IPS DF 6.9 (cell line): ENCODE measurements at places on chromosomes 3 and 15.
A peak's percentile ranks its signal among the peaks of the same experiment; 100 is the strongest.

GRCh38 chr15:38623744-38624143 is 59.1 kb upstream of the RASGRP1 start:
- DNase-seq, result no peak
- no peak overlapping the region for H3K27ac ChIP-seq
- H3K4me3 ChIP-seq, result no peak overlapping the region

GRCh38 chr3:52402706-52403270 is 42.1 kb downstream of the SEMA3G start:
- DNase-seq, result no peak
- H3K27me3 ChIP-seq, result no peaks in the 10 kb centered on the region
- no peak overlapping the region for H3K4me3 ChIP-seq
- H3K27ac ChIP-seq, result no peak overlapping the region
- no peaks in the 10 kb centered on the region for H3K4me1 ChIP-seq

GRCh38 chr15:42184296-42184695 is 23.8 kb downstream of the VPS39 start:
- peaks cover 4% of the 10 kb centered on the region; the same call in 1 of the 2 replicates for H3K36me3 ChIP-seq
- H3K4me1 ChIP-seq, result no peaks in the 10 kb centered on the region
- DNase-seq, result no peak
- H3K27ac ChIP-seq, result no peak overlapping the region

DNA sequence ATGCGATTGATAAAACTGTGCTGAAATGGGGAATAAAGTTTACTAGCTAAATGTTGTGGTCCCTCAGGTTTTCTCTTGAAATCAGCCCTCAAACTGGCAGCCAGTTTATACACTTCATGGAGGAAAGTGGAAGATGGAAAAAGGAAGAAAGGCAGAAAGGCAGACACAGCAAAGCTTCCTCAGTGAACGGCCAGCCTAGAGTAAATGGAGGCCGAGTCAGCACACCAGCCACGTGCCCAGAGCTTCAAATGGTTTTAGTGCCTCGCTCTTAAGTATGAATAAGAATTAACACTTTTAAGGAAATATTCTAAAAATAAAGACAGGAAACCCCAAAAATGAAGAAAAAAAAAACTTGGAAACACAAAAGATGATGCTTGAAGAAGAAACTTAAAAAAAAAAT is 48.3 kb downstream of the GNB4 start:
- no peak overlapping the region for H3K27ac ChIP-seq
- no peaks in the 10 kb centered on the region for H3K27me3 ChIP-seq
- DNase-seq, result no peak

- no peak overlapping the region for H3K4me3 ChIP-seq
- no peak for DNase-seq
- no peaks in the 10 kb centered on the region for H3K4me1 ChIP-seq
- no peaks in the 10 kb centered on the region for H3K27me3 ChIP-seq
- H3K27ac ChIP-seq, result no peak overlapping the region
Observed at GRCh38 chr3:148229107-148229506, 468.6 kb upstream of the AGTR1 start.

DNA sequence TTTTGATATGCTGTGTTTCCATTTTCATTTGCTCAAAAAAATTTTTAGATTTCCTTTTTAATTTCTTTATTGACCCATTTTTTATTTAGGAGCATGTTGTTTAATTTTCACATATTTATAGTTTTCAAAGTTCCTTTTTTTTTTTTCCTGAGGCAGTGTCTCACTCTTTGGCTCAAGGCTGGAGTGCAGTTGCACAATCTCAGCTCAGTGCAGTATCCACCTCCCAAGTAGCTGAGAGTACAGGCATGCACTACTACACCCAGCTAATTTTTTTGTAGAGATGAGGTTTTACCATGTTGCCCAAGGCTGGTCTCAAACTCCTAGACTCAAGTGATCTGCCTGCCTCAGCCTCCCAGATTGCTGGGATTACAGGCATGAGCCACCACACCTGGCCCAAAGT is 36.2 kb downstream of the PFN2 start:
- H3K27me3 ChIP-seq, result no peaks in the 10 kb centered on the region
- H3K4me3 ChIP-seq, result no peak overlapping the region
- no peak for DNase-seq
- H3K36me3 ChIP-seq, result no peaks in the 10 kb centered on the region
- H3K27ac ChIP-seq, result no peak overlapping the region

GRCh38 chr15:34280193-34280592 is 55.4 kb downstream of the EMC4 start:
- H3K36me3 ChIP-seq, result no peaks in the 10 kb centered on the region
- DNase-seq, result no peak
- H3K27ac ChIP-seq, result no peak overlapping the region
- H3K4me3 ChIP-seq, result no peak overlapping the region

DNA sequence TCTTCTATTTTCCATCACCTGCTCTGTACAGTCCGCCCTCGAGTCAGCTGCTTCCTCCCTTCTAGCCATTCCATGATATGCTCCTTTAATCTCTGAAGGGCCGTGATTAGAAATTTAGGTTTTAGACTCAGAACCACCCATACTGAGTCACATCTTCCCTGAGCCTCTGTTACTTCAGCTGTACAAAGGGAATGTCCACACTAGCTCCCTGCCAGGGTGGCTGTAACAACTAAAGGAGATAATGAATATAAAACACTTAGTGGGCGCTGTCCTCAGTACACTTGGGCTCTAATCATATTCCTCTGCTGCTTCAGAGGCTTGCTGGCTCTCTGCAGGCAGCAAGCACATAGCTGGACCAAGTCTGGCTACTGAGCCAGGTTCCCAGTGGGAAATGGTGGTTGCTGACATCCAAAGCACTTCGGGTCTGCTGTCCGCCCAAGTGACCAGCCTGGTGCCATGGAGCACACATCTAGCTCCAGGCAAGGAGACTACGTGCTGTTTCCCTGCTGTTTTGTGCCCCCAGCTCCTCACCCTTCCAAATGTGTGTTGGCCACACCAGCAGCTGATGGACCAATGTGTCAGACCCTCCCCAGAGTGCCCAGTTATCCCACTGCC is 901 bp upstream of the CHST14 start:
- no peak for DNase-seq
- H3K36me3 ChIP-seq, result peaks cover 13% of the 10 kb centered on the region
- no peaks in the 10 kb centered on the region for H3K27me3 ChIP-seq
- H3K4me1 ChIP-seq, result peaks cover 4% of the 10 kb centered on the region

GRCh38 chr3:12591997-12592715 is 35.3 kb downstream of the MKRN2 start:
- no peaks in the 10 kb centered on the region for H3K27me3 ChIP-seq
- H3K4me3 ChIP-seq, result no peak overlapping the region
- no peak overlapping the region for H3K27ac ChIP-seq
- peaks cover 19% of the 10 kb centered on the region; the same call in 1 of the 2 replicates for H3K36me3 ChIP-seq

DNA sequence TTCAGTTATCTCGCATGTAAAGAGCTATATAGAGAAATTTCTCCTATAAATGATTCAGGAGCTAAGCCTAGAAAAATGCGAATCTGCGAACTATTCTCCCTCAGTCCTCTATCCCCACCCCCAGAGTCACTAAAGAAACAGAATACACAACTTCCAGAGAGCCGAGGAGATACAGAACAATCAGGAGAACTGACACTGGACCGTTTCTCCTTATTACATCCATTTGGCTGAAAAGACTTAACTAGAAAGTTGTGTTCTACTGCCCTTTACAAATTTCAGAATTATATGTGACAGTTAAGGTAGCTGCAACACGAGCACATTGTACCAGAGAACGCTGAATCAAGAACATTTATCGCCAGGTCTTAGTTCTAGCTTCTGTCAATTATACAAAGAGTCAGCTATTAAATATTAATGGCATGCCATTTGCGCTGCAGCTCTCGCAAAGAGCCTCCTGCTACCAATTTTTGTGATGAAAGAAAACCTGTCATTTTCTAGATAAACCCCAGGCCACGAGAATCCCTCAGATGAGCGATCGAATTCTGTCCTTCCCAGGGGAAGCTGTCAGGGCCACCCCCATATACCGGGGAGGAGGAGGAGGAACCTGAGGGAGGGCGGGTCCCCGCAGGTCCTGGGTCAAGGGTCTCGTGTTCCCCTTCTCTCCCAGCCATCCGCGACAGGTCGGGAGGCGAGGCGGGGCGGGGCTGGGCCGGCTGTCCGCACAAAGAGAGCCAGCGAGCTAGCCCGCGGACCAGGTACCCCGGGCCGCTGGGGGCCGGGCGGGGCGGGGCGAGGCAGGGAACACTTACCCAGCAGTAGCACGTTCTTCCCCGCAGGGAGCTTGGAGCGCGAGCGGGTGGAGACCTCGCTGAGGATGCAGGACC is 878 bp downstream of the DYNC1LI1 start:
- DNase-seq, result peak; percentile 39
- H3K27ac ChIP-seq, result no peak overlapping the region
- H3K4me1 ChIP-seq, result no peaks in the 10 kb centered on the region
- no peaks in the 10 kb centered on the region for H3K27me3 ChIP-seq
- H3K4me3 ChIP-seq, result peak overlapping the region; percentile 90
- no peaks in the 10 kb centered on the region for H3K36me3 ChIP-seq

GRCh38 chr15:89664441-89665350 is 9.4 kb upstream of the KIF7 start:
- no peaks in the 10 kb centered on the region; the same call in 1 of the 2 replicates for H3K36me3 ChIP-seq
- H3K4me3 ChIP-seq, result no peak overlapping the region
- no peak for DNase-seq
- peaks cover 6% of the 10 kb centered on the region for H3K27me3 ChIP-seq
- H3K27ac ChIP-seq, result no peak overlapping the region

GRCh38 chr15:71650603-71651002 is 159.8 kb upstream of the NR2E3 start:
- no peak for DNase-seq
- H3K36me3 ChIP-seq, result no peaks in the 10 kb centered on the region
- H3K27me3 ChIP-seq, result no peaks in the 10 kb centered on the region
- H3K27ac ChIP-seq, result no peak overlapping the region
- no peaks in the 10 kb centered on the region for H3K4me1 ChIP-seq

GRCh38 chr15:34241376-34242330 is 16.8 kb downstream of the EMC4 start:
- no peaks in the 10 kb centered on the region; the same call in 1 of the 2 replicates for H3K36me3 ChIP-seq
- no peak overlapping the region for H3K27ac ChIP-seq
- no peaks in the 10 kb centered on the region for H3K27me3 ChIP-seq
- H3K4me3 ChIP-seq, result no peak overlapping the region

DNA sequence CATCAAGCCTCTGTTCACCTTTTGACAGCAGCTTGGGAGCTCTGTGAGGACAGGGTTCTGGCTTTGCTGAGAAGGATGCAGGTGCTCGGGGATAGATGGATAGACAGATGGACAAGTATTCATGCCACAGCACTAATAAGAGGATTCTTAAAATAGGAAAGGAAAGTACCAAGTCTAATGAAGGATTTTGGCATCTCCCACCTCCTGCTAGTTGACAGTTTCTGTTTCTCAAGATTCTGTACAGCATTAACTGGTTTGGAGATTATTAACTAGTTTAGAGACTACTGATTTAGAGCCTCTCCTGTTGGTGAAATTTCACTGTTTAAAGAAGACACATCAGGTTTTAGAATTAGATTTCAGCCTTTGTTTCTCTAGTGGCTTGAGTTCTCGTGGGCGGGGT is 152.3 kb downstream of the CACNA1D start:
- no peaks in the 10 kb centered on the region for H3K36me3 ChIP-seq
- H3K4me3 ChIP-seq, result no peak overlapping the region
- no peaks in the 10 kb centered on the region for H3K27me3 ChIP-seq
- H3K27ac ChIP-seq, result no peak overlapping the region

DNA sequence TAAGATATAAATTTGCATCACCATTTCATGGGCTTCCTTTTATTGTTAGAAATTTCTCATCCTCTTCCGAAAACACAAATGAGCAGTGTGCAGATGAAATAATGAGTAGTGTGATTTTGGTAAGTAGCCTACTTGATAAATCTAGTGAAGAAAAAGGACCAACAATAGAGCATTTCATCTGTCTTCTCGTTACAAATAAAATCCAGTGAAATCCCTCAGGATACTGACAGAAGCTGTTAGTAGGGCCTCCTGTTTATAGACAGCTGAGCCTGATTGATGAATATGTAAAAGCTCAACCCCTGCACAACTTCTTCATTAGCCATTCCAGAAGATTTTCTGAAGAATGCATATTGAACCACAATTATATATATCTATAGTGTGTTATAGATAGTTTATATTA is 363.7 kb upstream of the EPHA6 start:
- no peak overlapping the region for H3K4me3 ChIP-seq
- H3K36me3 ChIP-seq, result no peaks in the 10 kb centered on the region
- DNase-seq, result no peak
- no peaks in the 10 kb centered on the region for H3K27me3 ChIP-seq
- no peaks in the 10 kb centered on the region for H3K4me1 ChIP-seq

DNA sequence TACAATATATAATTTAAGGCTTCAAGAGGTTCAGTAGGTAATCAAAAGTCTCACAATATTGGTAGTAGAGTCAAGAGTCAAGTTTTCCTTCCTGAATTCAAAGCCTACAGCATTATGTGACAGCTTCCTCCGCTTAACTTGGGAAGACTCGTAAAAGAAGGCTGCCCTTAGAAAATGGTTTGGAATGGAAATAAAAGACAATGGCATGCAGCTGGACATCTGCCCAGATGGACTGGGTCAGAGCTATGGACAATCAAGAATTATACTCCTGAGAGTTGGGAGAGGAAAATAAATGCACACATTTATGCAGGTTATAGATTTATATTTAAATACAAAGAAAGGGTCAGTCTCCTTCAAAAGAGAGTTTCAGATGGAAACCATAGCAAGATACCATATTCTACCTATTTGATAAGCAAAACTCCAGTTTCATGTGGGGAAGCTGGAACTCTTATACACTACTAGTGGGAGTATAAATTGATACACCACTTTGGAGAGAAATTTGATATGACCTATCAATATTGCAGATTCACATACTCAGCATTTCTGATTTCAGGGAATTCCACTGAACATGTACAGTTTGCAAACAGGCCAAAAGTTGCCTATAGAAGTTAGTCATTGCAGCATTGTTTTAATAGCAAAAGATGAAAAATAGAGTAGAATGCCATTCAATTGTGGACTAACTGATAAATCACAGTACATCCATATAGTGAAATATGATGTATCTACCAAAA is 6.1 kb downstream of the CRYBG3 start:
- H3K27ac ChIP-seq, result no peak overlapping the region
- no peaks in the 10 kb centered on the region for H3K36me3 ChIP-seq
- H3K27me3 ChIP-seq, result peaks cover 2% of the 10 kb centered on the region; the same call in 1 of the 2 replicates
- DNase-seq, result no peak
- H3K4me1 ChIP-seq, result 0 out of 2 replicates have a peak, but pooled peaks cover 1% of the 10 kb centered on the region

- H3K4me1 ChIP-seq, result peaks cover 4% of the 10 kb centered on the region
- H3K27me3 ChIP-seq, result no peaks in the 10 kb centered on the region
- no peak for DNase-seq
- H3K27ac ChIP-seq, result no peak overlapping the region
- H3K4me3 ChIP-seq, result no peak overlapping the region
Observed at GRCh38 chr3:33883951-33884561, 85.6 kb downstream of the PDCD6IP start.

DNA sequence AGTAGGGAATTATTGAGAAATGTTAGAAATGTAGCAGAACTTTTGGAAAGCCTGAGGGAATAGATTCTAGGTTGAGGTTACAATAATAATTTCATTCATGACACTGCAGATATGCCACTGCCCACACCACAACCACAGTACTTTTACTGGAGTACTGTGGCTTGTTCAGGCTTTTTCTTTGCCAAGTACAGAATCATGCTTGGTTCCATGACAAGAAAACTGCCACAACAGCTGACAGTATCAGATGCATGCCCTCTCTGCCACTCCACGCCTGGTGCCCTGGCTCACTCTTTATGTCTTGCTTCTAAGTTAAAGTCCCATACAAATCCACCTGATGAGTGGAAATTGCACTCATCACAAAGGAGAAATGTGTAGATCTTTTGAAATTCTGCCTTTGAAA is 398.6 kb downstream of the ZIC1 start:
- no peak for DNase-seq
- H3K4me3 ChIP-seq, result no peak overlapping the region
- H3K36me3 ChIP-seq, result no peaks in the 10 kb centered on the region
- H3K4me1 ChIP-seq, result no peaks in the 10 kb centered on the region
- H3K27me3 ChIP-seq, result no peaks in the 10 kb centered on the region
